ENCODE measurements at places on chromosomes 7 and 10.

DNA sequence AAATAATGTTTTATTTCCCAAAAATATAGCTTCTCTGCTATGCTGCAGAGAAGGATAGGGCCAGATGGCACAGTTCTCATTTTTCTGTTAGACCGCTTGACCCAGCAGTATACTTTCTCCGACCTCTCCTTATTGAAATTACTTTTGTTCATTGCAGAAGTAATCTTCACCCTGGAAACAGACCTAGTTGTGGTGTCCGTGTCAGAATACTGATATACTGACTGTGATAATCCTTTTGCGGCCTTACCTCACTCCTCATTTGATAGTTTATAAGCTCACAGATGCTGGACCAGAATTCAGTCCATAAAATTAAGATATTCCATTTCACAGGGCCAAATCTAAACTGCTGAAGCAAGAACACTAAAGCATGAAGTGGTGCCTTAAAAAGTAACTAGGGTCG is 260.6 kb upstream of the DKK1 start:
- DNase-seq = no peak

DNA sequence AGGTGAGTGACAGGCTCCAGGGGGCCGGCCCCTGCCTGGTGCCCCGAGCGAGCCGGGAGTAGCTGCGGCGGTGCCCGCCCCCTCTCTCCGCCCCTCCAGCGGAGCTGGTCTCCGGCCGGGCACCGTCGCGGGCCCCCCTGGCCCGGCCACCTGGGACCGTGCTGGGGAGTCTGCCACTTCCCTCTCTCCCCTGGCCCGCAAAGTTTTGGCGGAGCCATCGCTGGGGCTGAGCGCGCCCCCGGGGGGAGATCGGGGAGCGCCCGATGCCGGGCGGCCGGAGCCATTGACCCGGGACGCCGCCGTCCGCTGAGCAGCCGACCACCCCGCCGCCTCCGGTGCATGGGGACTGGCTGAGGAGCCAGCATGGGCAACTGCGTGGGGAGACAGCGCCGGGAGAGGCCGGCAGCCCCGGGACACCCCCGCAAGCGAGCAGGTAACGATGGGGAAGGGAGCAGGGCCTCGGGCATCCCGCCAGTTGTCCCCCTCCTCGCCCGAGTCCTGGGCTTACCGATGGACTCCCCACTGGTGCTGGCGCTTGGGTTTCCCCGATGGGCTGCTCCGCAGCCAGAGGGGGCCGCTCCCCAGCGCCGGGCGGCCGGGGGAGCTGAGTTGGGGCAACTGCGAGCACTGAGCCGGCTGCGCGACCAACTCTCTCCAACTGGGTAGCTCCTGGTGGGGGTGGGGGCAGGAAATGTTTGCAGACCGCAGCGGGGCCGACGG is at the start of gene UBTD1:
Gene UBTD1, plus strand, starts transcription at position 84 of the 720 bp plus-strand sequence. Its CDS starts 280 bp downstream, at position 364.
- DNase-seq = no peak

DNA sequence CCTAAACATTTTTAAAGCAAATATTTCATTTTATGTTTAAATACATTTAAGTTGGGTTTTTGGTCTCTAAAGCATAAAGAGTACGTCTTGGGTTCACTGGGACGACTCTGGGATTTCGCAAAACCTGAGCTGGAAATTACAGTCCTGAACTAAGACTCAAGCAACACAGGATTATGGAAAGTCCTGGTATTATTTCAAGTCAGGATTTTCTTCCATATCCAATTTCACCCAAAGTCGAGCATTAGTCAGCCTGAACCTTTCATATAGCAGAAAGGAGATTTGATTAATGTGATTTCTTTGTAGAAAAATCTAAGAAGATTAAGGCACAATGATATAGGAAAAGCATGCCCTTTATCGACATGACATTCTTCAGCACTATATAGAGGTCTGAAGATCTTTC is 100.0 kb downstream of the MTERF1 start:
- no peak for DNase-seq

DNA sequence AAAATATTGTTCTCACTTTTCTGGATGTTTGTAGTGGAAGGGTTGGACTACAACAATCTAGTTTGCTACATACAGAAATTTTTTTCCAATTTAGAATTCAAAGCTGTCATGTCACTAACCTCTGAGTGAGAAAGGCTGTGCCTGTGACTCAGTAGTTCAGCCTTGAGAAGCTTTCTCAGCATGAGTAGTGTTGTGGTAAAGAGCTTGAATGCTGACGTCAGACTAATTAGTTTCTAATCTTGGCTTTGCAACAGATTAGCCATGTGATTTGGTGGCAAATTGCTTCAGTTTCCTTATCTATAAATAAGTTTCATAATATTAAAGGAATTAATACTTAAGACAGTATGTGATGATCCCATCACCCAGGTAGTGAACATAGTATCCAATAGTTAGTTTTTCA is 83.8 kb downstream of the ABCA13 start:
- no peak for DNase-seq

- no peak for DNase-seq
Observed at GRCh38 chr7:68319061-68319460, 1279.2 kb upstream of the AUTS2 start.

GRCh38 chr7:4883033-4883371 is 514 bp downstream of the RADIL start:
- no peak for DNase-seq

GRCh38 chr7:96224685-96225084 is 97.2 kb downstream of the SLC25A13 start:
- no peak for DNase-seq

GRCh38 chr10:132528064-132528691 is 9.4 kb upstream of the INPP5A start:
- no peak for DNase-seq

DNA sequence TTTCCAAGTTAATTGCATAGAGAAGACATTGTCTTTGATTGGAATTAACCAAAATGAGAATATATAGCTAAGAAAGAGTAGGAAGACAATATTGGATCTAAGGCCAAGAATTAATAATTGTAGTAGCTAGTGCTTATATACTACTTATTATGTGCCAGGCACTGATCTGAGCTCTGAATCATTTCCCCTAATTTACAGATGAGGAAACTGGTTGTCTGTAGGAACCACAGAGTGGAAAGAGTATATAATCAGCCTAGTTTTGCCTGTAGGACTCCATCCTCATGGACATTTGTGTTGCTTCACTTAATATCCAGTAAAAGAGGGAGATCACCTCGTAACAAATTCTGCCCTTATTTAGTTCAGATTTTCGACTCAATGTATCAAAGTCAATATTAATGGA is 127.9 kb downstream of the ARID5B start:
- DNase-seq = no peak

- no peak for DNase-seq
Observed at GRCh38 chr10:47457826-47458225, 26.1 kb downstream of the ANXA8 start.

DNA sequence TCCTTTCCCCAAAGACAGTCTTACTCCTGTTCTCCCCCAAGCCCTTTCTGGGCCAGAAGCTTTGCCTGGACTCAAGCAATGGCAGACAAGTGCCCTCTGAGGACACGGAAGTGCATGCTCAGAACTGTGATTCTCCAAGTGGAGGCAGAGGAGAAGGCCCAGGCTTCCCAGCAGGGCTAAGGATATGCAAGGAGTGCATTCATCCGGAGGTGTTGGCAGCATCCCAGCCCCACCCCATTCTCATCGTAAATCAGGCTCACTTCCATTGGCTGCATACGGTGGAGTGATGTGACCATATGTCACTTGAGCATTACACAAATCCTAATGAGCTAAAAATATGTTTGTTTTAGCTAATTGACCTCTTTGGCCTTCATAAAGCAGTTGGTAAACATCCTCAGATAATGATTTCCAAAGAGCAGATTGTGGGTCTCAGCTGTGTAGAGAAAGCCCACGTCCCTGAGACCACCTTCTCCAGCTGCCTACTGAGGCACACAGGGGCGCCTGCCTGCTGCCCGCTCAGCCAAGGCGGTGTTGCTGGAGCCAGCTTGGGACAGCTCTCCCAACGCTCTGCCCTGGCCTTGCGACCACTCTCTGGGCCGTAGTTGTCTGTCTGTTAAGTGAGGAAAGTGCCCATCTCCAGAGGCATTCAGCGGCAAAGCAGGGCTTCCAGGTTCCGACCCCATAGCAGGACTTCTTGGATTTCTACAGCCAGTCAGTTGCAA is 1.4 kb upstream of the RBP3 start:
- no peak for DNase-seq

DNA sequence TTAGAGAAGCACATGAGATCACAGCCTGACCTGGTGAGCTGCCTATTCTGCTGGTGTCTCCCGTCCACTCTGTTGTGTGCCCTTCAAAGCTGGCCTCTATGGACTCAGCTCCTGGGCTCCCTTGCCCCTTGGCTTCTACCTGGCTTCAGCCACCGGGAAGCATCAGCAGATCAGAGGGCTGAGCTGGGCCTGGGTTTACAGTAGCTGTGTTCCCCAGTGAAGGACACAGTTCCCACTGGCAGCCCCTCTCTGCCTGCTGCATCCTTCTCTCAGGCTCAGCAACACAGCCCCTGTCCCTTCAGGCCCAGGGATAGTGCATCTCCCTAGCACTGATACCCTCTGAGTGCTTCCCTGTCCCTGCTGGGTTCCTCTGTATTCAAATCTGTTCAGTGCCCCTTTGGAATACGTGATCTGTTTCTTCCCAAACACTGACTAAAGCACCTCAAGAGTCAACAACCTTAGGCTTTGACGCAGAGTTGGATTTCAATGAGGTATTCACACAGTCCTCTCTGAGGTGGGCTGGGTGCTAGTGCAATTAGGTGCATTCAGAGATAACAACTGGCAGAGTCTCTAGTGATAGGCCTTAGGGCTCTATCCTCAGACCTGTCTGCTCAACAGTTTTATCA is 109.8 kb downstream of the GRID1 start:
- no peak for DNase-seq

DNA sequence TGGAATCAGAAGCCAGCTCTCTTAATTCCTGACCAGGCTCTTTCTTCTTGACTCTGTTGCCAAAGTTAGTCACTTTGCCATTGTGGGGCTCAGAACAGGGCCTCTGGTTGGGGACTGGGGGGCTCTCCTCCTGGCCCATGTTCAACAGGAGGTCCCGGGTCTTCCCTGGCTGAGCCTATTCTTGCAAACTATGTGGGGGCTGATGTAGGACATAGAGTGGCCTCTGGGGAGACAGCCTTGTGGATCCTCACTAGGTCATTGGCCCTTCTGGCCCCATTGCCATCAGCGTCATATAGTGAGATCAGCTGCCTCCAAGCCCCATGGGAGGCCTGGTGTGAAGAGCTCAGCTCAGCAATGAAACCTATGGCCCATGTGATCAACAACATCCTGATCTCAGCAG is 77.6 kb upstream of the LEP start:
- no peak for DNase-seq

- DNase-seq = no peak
Observed at GRCh38 chr10:32150532-32151101, 94.4 kb upstream of the KIF5B start.

DNA sequence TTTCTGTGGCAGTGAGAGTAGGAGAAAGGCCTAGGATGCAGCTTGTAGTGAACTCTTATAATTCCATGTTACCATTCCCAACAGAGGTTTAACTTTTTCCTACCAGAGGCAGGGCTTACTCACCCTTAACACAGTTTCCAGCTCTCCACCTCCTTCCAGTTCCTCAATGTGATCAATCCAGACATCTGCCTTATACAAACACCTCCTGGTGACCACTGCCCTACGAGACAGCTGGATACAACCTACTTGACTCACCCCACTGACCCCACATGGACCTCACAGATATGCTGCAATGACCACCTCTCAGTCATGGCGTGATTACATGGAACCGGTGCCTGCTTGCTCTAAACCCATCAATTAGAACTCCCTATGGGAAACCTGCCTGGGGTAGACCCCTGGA is 326.5 kb downstream of the TNS3 start:
- DNase-seq = no peak

GRCh38 chr7:42014625-42015618 is 222.1 kb downstream of the GLI3 start:
- no peak for DNase-seq

DNA sequence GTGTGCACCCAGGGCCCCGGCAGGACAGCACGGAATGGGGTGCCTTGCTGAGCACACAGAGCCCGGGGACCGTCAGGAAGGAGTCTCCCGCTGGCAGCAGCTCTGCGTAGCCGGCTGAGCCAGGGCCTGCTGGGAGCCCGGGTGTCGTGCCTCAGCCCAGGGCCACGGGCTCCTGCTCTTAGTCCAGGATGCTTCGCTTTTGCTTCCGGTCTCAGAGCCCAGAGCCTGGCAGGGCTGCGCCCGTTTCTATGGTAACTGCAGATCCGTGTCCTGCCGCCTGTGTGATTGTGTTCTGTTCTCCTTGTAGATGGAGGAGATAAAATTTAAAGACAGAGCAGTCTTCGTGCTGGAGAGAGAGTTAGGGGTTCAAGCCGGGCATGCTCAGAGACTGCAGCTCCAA is 53.7 kb upstream of the DPYSL4 start:
- no peak for DNase-seq

GRCh38 chr7:21125297-21125696 is 302.6 kb upstream of the SP4 start:
- DNase-seq = no peak

DNA sequence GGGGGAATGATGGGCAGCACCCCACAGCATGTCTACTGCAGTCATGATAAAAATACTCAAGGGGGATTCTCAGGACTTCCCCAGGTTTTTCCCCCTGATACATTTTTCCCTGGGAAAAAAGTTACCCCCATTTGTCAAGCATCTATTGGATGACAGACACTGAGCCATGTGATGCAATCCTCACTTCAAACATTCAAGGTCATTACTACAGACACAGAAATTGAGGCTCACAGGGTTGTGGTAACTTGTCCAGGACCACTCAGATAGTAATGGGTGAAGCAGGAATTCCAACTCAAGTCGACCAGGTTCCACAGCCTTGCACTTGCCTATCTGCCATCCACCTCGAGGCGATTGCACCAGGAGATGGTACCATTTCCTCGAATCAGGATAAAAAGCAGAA is 31.7 kb downstream of the PPP1R3C start:
- no peak for DNase-seq

DNA sequence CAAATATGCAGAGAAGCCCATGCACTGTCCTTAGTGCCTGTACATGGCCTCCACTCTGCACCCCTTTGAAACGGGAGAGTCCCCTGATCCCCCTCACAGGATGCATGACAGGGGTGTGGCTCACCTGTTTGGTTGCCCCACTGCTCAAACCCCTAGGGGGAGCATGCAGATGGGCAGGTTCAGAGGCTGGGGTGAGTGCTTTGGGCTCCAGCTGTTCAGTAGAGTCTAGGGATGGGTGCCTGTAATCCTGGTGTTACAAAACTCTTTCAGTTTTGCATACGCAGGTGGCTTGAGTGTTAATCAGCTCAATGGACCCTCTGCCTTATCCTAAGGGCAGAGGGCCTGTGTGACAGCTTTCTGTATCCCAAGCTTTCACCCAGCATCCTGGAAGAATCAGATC is 7.8 kb upstream of the SFTPA1 start:
- no peak for DNase-seq

- no peak for DNase-seq
Observed at GRCh38 chr10:131795761-131796160, 105.0 kb upstream of the PPP2R2D start.

DNA sequence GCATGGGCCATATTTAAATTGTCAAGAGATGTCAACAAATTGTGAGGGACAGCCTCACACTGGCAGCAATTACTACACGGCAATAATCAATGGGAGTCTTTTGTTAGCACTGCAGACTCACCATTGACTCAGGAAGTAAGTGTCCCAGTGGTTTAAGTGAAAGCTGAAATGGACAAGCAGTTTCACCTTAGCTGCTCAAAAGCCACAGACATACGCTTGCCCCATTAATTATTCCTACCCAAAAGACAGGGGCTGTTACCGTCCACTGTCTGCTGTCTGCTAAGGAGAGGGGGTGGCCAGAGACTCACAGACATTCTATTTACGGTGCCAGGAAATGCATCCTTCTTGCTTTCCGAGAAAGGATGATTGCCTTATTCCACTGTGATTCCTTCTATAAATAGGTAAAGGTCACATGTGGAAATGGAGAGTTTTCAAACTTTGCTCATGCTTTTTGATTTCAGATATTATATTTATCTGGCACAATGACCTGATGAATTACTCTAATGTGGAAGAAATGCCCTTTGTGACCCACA is 309.7 kb upstream of the NFE2L3 start:
- no peak for DNase-seq
